T-helper 2 cell (primary cell): ENCODE measurements at places on chromosomes 5 and 9.

DNA sequence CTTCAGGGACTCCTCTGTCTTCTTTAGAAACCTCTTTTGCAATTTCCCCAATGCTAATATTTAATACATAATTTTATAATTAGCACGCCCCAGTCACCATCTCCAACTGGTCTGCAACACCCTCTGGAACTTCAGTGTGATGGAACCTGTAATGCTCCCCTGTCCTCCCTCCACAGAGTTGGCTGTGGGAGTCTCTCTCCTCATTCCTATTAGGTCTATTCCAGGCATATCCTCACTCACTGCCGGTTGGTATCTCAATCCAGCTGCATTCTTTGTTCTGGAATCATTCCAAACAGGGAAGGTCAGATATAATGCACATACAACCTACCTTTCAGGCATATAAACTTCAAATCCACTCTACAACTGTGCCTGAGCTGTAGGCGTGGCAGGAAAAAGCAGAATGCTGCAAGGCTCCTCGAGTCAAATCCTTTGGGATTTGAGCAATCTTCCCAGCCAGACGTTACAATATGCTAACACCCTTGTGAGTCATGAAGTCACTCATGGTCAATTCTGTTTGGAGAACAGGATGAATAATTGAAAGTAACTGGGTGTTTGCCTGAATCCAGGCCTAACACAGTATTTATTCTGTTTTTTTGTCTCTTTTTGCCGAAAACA lies 293.8 kb downstream of the CWC27 start:
- DNase-seq, result no peak

DNA sequence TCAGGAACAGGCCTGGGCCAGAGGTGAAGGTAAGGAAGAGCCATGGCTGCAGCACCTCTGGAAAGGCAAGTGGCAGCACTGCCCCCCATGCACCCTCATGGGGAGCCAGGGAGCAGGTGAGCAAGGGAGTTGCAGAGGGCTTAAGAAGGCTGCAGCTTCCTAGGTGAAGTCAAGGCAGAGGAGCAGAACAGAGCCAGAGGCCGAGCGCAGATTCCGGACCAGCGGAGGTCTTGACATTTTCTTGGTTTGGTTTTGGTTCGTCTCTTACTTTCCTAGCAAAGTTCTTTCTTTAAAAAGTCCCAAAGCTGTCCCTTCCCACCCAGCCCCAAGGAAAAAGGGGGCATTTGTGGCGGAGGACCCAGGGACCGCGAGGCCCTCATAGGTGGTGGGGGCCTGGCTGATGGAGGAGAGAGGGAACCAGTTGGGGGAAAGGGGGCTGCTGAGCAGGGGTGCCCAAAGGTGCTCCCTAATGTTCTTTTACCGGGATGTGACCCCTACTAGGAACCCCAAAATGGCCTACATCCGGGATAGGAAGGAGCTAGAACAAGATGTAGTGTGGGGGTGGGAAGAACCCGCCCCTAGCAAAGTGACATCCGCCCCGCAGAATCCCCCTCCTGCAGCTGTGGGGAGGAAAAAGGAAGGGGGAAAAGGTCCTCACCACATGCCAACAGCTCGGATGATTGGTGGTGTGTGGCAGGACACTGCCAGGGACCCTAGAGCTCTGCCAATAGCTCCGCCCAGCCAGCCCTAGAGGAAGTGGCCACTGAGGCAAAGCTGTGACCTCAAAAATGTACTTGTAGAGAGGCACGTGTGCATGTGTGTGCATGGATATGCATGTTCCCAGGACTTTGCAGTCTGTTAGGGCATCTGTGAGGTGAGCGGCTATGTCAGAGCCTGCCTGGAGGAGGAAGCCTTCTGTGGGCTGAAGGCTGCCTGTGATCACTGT lies 914 bp upstream of the CD72 start:
- peak; percentile 68 for DNase-seq

DNA sequence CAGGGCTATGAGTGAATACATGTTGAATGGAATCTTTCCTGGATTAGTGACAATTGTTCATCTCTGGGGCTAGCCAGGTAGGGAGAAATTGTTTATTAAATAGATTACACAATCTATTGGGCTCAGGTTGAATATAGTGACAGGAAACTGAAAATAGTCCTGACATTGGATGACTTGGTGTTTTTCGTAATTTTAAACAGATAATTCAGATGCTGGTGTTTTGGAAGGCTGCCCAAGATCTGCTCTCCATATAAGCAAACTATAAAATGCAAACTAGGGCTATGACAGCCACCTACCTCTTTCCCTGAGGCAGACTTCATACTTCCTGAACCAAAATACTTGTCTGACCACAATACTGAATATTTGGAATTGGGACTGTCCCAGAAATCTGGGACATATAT lies 99.1 kb downstream of the ENC1 start:
- no peak for DNase-seq

DNA sequence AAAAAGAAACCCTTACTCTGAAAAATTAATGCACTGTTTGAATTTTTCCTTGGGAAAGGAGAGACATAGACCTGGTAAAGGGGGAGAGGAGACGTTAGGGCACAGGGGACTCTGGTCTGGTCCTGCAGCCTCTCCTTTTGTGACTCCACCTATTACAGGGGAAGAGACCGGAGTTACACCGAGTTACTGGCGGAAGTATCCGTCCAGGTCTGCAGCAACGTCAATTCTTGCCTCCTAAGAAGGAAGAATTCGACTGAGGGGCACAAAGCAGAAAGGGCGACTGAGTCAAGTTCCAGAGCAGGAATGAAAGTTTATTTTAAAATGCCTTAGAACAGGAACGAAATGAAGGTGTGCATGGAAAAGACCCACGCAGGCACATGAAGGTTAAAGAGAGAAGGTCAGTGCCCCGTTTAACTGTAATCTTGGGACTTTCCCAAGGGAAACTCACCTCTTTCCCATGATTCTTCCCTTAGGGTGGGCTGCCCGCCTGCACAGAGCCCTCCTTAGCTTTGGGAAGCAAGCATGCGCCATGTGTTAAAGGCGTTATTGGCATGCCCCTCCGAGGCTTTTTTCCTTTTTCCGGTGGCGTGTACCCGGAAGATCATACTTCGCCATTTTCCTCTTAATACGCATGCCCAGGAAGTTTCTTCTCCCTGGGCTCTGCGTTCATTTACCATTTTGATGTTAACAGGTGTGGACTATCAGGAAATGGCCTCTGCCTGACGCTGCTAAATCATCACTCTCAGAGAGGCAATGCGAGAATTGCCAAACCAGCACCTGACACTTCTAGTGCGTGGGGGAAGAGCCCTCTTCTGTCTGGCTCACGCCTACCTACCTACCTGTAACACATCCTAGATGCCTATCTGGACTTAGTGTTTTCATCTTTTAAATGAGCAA lies 409.6 kb upstream of the PAPPA start:
- no peak for DNase-seq

- DNase-seq, result no peak
Observed at GRCh38 chr5:22372826-22373660, 480.1 kb downstream of the CDH12 start.

GRCh38 chr5:11234501-11234911 lies 473.5 kb upstream of the DAP start:
- DNase-seq, result peak; percentile 49

DNA sequence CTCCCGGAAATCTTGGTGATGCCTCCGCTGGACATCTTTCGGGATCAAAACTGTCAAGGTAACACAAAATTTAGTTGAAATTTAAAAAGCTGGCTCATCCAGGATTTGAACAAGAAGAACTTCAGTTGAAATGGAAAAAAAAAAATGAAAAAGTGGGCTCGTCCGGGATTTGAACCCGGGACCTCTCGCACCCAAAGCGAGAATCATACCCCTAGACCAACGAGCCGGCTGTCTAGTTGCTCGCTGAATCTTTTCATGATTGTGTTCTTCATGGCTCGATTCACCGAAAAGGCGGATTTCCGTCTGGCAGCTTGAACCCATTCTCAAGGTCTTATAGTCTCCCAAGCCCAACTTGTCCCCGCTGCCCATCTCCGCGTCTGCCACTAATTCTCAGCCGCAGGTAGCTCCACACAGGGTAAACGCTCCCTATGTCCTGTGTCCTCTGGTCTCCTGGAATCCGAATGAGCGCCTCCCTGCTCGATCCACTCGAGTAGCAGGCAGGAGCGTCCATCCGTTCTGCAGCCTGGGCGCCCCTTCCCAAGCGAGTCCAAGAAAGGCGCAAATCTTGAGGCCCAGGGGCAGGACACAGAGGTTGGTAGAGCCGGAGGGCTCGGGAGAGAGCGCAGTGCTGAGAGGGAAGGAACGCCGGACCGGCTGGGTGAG lies 16.2 kb downstream of the TRIM7 start:
- no peak for DNase-seq

DNA sequence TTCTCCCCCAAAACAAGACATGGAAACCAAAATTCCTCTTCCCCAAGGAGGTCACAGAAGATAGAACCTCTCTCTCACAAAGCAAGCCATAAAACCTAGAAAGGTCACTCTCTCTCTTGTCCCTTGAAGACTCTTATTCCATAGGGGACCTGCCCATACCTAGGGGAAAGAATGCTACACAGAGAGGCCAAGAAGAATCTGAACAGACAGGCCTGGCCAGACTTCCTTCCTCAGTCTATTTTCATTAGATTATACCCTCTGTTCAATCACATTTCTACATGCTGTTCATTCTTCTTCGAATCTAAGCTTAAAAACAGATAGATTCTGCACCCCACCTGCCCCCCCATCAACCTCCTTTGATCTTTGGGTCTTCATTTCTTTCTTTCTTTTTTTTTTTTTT lies 206.8 kb downstream of the TLE4 start:
- no peak for DNase-seq

GRCh38 chr5:87020099-87020934 lies 247.4 kb upstream of the RASA1 start:
- DNase-seq, result no peak

- no peak for DNase-seq
Observed at GRCh38 chr5:61280761-61281427, 51.2 kb upstream of the ZSWIM6 start.

DNA sequence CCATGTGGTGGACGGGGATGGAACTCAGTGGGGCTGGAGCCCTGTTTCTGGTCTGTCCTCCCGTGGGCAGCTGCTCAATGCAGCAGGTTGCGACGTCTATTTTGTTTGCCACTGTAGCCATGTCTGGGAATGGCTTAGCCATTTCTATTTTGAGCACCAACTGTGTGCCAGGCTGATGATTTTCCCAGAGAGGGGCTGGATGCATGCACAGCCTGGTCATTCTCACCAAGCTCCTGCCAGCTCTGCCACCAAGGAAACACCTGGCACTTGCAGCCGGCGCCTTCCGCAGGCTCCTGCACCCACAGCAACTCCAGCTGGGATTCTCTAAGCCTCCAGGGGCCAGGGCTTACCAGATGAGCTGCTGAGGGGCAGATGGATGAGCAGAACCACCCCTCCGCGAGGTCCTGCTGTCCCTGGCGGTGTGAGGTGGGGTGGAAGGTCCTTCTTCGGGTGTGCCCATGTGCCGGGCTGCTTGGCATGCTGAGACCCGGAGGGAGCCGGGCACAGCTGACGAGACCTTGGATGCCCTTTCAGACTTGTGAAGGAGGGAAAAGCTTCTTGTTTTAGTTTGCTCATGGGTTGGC lies 151.2 kb downstream of the RXRA start:
- DNase-seq, result no peak

DNA sequence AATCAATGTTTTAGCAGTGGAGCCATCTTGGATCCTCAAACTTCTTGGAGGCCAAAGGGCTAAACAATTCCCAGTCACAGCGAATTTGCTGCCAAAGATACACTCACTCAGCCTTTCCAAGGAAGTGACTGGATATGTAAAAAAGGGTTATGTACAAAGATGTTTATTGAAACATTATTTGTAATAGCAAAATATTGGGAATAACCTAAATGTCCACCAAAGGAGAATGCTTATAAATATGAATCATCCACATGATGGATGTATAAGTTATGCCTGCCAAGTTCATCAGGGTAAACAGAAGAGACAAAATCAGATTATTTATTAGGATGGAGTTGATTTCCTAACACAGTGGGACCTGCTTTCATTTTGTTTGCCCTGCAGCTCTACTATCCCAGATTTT lies 145.2 kb upstream of the ABCA1 start:
- no peak for DNase-seq
